HCT116 (cell line): ENCODE measurements at places on chromosomes 16 and 17. TPM values are rescaled to one million over a fixed set of nuclear protein-coding genes. Genes with fewer than 3 reads are reported as not detected.

ADAD2 gene
- total RNA-seq, result not detected

KRT39 gene
- not detected for total RNA-seq

COG1 gene
- 44.6 TPM for total RNA-seq

GPR139 gene
- total RNA-seq, result not detected

FOXC2 gene
- total RNA-seq, result 0.22 TPM

MMP25 gene
- total RNA-seq, result 2.5 TPM

TMEM132E gene
- total RNA-seq, result not detected

AGRP gene
- not detected for total RNA-seq

SLC38A8 gene
- total RNA-seq, result not detected

- H3K36me3 ChIP-seq, result no peaks in the 10 kb centered on the region
- H3K4me3 ChIP-seq, result peak within 1 kb of the TSS; percentile 72
- peak within 1 kb of the TSS; percentile 89 for H3K27ac ChIP-seq
Observed at GRCh38 chr17:82333279-82334171, at the start of gene SECTM1. Gene SECTM1, minus strand, starts transcription at chr17:82333766. Its CDS starts 6,526 bp downstream, at chr17:82327240.

DNA sequence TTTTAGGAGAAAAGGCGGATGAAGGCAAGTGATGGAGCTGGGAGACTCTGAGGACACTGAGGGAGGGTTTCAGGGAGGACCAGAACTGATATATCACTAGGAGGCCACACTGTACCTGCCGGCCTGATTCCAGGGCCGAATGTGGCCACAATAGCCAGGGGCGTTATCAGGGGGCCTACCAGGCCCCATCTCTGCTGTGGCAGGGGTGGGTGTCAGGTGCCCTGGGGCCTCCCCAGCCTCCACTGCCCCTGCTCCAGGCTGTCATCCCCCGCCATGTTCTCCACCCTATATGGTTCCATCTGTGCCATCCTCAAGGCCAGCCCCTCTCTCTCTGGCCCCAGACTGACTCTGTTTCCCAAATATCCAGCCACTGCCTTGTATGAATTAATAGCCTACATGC, 246.5 kb downstream of the GSG1L start:
- no peaks in the 10 kb centered on the region for H3K36me3 ChIP-seq
- no peak overlapping the region for H3K4me3 ChIP-seq
- no peak for DNase-seq
- no peak overlapping the region for H3K27ac ChIP-seq

DNA sequence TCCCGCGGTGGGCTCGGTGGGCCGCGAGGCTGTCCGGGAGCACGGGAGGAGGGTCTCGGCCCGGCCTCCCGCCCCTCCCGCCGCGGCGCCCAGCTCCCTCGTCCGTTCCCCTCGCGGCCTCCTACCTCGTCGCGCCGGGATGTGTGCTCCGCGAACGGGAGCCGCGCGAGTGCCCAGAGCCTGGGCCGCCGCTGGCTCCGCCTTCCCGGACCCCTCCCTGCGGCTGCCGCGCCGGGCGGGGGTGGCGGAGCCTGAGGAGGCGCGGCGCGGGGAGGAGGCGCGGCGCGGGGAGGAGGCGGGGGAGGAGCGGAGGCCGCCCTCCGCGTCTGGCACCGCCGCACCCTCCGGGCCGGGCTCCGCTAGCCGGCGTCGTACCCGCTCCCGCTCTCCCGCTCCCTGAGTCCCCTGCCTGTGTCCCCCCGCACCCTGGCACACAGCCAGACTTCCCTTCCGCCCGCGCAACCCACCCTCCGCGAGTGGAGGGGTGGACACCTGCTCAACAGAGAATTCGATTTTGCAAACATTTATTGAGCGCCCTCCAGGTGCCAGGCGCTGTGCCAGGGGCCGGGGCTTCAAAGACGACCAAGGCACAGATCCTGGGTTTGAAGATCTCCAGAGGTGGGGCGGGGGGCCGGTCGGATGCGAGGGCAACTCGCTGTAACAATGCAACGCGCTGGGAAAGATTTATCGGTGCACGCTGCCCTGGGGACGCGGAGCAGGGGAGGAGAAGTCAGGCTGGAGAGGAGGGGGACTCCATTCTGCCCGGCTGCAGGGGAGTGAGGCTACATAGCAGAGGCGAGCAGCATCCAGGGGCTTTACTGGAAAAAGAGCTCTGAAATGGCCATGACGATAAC, at the start of gene MPP3:
Gene MPP3 (minus strand): TSS at position 171 of the 854 bp plus-strand sequence. CDS start 1,240 bp downstream, outside the sequence.
- H3K4me3 ChIP-seq, result peak within 1 kb of the TSS; percentile 88
- no peak for DNase-seq
- H3K4me1 ChIP-seq, result peaks cover 16% of the 10 kb centered on the region
- H3K27me3 ChIP-seq, result no peaks in the 10 kb centered on the region
- peaks cover 18% of the 10 kb centered on the region; the same call in 1 of the 2 replicates for H3K36me3 ChIP-seq
- peak within 1 kb of the TSS; percentile 54 for H3K27ac ChIP-seq

GRCh38 chr17:72357764-72358365, 237.0 kb downstream of the SOX9 start:
- peaks cover 45% of the 10 kb centered on the region for H3K4me1 ChIP-seq
- DNase-seq, result no peak
- H3K27ac ChIP-seq, result no peak overlapping the region
- H3K36me3 ChIP-seq, result no peaks in the 10 kb centered on the region

GRCh38 chr17:70447588-70447987, 278.3 kb downstream of the KCNJ2 start:
- no peaks in the 10 kb centered on the region for H3K36me3 ChIP-seq
- H3K4me1 ChIP-seq, result no peaks in the 10 kb centered on the region
- no peak overlapping the region for H3K4me3 ChIP-seq

DNA sequence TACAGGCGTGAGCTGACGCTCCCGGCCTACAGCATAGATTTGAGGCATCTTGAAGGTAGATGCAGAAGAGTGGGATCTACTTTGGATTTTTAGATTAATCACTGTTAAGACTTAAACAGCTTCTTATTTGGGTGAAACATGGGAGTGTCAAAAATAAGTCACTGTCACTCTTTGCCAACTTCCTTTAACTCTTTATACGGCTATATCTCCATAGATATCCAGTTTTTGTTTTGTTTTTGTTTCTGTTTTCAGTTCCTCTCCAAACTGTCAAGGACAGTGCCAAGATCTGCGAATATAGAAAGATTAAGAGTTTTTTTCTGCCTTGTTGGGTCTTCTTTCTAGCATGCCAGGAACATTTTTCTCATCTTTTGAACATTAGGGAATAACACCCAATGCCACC, 706.1 kb downstream of the WWOX start:
- H3K4me1 ChIP-seq, result no peaks in the 10 kb centered on the region
- no peaks in the 10 kb centered on the region for H3K27me3 ChIP-seq
- H3K4me3 ChIP-seq, result no peak overlapping the region
- no peak overlapping the region for H3K27ac ChIP-seq
- DNase-seq, result no peak
- no peaks in the 10 kb centered on the region for H3K36me3 ChIP-seq

DNA sequence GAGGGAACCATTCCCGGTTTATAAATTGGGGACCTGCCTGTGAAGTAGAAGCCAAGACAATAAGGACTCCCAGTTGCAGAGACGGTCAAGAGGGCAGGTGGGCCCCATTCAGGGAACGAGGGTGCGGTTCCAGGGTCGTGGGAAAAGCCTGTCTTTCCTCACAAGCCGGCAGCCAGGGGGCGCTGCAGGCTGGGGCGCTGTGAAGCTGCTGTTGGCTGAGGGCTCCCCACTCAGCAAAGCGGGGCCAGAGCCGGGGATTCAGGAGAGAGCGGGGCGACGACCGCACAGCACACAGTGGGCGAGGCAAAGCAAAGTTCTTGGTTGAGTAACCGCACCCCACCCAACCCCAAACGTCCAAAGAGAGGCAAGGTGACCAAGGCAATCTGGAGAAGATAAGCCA, 24.9 kb downstream of the CDRT15 start:
- DNase-seq, result no peak
- H3K27me3 ChIP-seq, result no peaks in the 10 kb centered on the region
- H3K27ac ChIP-seq, result no peak overlapping the region

DNA sequence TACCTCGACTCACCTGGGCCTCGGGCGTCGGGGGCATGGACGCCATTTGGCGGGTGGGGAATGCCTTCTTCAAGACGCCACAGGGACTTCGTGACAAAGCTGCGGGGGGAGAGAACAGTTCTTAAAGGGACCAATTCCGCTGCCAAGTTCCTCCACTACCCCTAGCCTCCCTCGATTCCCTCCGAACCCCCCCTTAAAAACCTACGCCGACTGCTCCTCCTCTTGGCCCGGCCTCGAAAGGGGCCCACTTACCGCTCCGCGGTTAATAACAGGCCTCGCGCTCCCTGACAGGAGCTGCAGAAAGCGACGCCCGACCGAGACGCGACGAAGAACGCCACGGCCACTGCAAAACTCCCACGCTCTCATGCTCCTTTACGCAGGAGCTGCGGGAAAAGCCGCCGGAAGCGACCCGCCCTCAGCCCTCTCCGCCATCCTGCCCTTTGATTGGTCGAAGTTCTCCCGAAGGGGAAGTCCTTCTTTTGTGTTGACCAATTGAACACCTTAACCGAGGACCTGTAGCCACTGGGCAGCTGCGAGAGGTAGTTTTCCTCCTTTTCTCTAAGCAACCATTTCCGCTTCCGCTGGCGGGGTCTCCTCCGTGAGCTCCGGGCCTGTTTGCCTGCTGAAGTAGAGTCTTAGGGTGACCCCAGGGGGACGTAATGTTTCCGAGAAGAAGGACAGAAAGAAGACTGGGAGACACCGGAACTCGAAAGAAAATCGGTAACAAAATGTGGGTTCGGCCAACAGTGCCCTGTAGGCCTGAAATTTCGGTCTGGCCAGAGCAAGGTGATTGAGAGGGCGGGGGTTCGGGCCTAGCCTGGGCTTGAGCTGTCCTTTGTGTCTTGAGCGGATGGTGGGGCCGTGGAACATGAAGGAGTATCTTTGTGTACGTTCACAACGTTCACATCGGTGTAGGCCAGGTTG, at the start of the genes NAA60 and ZNF597:
Gene NAA60 (plus strand): TSS at position 573 of the 924 bp plus-strand sequence. CDS start 32,548 bp downstream, outside the sequence.
Gene ZNF597 (minus strand): TSS at position 397 of the 924 bp plus-strand sequence. CDS start 351 bp downstream, at position 46.
- no peaks in the 10 kb centered on the region for H3K4me1 ChIP-seq
- H3K27ac ChIP-seq, result peak within 1 kb of the TSS; percentile 67
- peaks cover 14% of the 10 kb centered on the region for H3K36me3 ChIP-seq
- DNase-seq, result peak; percentile 83

GRCh38 chr17:42365136-42365535, 23.1 kb downstream of the STAT3 start:
- no peak for DNase-seq
- H3K4me1 ChIP-seq, result peaks cover 20% of the 10 kb centered on the region
- H3K4me3 ChIP-seq, result no peak overlapping the region
- H3K27me3 ChIP-seq, result no peaks in the 10 kb centered on the region

DNA sequence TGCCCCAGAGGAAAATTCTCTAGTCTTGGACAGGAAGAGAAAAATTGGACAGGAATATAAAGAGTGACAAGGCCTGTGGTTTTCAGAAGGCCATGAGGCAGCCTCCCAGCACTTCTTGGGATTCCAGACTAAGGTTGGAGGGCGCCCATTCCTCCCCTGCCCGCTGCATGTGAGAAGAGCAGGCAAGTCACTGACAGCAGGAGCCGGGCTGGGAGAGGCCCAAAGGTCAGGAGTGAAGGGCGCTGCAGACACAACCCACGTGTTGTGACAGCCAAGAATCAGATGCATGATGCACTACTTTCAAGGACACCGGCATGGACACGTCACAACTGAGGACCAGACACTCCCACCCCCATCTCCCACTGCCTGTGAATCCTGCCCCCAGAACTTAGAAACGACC, 256.7 kb downstream of the CBLN1 start:
- DNase-seq, result no peak
- no peaks in the 10 kb centered on the region for H3K36me3 ChIP-seq
- H3K27me3 ChIP-seq, result peaks cover 12% of the 10 kb centered on the region

DNA sequence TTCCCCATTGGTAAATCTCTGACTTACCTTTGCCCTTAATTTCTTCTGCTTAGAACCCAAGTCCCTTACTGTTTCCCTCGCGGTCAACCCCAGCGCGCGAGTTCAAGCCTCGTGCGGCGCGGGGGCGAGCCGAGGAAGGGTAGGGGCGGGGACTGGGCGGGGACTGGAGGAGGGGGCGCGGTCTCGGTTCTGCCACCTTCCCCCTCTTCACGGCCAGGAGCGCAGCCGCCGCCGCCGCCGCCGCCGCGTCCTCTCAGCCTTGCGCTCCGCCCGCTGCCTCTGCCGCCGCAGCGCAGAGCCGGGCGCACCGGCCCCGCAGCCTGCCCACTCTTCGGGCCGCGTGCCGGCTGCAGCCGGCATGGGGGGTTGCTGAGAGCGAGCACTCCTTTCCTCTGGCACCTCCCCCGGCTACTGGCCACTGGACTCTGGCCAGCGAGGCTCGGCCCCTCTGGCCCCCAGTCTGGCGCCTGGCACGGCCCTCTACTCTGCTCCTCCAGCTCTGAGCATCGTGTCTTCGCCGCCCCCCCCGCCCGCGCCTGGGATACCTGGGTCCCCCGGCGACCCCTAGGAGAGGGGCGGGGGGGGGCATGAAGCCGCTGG, at the start of gene RAPGEFL1:
Gene RAPGEFL1 (plus strand): TSS at position 196 of the 600 bp plus-strand sequence. CDS start 392 bp downstream, at position 588.
- H3K27me3 ChIP-seq, result no peaks in the 10 kb centered on the region
- DNase-seq, result no peak
- peak within 1 kb of the TSS; percentile 86 for H3K27ac ChIP-seq
- H3K4me3 ChIP-seq, result no peak within 1 kb of the TSS

DNA sequence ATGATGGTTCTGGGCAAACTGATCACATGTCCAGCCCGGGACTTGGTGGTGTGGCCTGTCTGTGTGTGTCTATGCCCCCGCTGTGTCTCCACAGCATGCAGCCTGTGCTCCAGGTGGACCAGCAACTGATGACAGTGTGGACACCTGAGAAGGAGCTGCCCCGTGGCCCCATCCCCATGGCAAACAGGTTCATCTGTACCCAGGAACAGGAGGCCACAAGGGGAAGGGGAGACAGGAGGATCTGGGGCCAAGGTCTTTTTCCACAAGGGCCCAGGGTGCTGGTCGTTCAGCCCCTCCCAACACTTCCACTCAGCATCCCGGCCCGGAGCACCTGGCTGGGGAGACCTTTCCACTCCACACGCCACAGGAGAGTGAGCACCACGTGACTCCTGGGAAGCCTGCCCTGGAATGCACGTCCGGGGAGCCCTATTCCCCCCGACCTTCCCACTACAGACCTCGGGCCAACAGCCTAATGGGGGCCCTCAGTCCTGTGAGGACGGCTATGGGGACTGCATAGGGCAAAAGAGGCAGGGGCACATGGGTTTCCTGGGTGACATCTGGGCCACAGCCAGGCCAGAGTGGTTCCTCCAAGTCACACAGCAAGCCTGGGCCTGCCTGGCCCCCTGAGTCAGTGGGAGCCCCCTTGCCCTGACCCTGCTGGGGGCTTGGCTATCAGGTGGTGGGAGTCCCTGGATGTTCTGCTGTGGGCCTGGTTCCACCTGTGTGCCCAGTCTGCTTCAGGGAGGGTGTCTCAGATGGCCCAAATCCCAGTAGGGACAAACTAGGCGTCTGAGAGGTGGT, 20.8 kb upstream of the NXPH3 start:
- no peak overlapping the region for H3K4me3 ChIP-seq
- DNase-seq, result no peak
- H3K4me1 ChIP-seq, result peaks cover 17% of the 10 kb centered on the region; the same call in 1 of the 2 replicates
- H3K27ac ChIP-seq, result no peak overlapping the region
- H3K36me3 ChIP-seq, result no peaks in the 10 kb centered on the region
